ENCODE measurements at places on chromosomes 6 and 20. TPM values are rescaled to one million over a fixed set of nuclear protein-coding genes. Genes with fewer than 3 reads are reported as not detected.

GRCh38 chr6:136975089-136975715 is 53.1 kb downstream of the SLC35D3 start:
- no peaks in the 10 kb centered on the region for H3K36me3 ChIP-seq
- DNase-seq, result no peak
- no peak overlapping the region for H3K27ac ChIP-seq
- no peak overlapping the region for H3K4me3 ChIP-seq

DNA sequence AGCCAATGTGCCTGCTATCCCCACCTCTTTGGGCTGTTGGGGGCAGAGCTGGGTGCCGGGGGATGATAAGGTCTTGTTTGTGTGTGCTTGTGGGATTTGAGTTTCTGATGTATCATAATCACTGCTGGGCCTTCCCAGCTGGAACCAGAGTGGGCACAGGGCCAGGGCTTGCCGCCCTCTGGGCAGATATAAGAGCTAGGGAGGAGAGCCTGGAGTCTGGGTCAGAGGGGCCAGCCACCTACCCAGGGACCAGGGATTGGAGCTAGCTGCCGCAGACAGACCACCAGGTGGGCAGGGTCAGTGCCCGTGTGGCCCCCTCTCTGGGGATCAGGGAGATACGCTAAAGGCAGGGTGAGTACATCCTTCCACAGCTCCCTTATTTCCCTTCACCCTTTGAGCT is 3.1 kb upstream of the TLDC2 start:
- no peak overlapping the region for H3K4me3 ChIP-seq
- no peaks in the 10 kb centered on the region for H3K36me3 ChIP-seq
- no peaks in the 10 kb centered on the region for H3K27me3 ChIP-seq
- H3K27ac ChIP-seq, result no peak overlapping the region
- DNase-seq, result no peak

- H3K27me3 ChIP-seq, result no peaks in the 10 kb centered on the region
- H3K27ac ChIP-seq, result peak overlapping the region; percentile 85
- H3K4me1 ChIP-seq, result peaks cover 22% of the 10 kb centered on the region
- H3K4me3 ChIP-seq, result no peak overlapping the region
Measured at GRCh38 chr20:32823078-32823477, 3.3 kb downstream of the MAPRE1 start.

GRCh38 chr6:144252259-144252658 is 32.9 kb upstream of the UTRN start:
- H3K36me3 ChIP-seq, result no peaks in the 10 kb centered on the region
- no peaks in the 10 kb centered on the region for H3K27me3 ChIP-seq
- H3K4me3 ChIP-seq, result no peak overlapping the region
- no peak for DNase-seq

The APCDD1L gene
- polyA plus RNA-seq, result 0.18 TPM

The PABPC1L gene
- polyA plus RNA-seq, result 1.3 TPM

The SRSF3 gene
- 403 TPM for polyA plus RNA-seq

All from naive thymus-derived CD4-positive, alpha-beta T cell (primary cell).